ENCODE measurements at places on chromosomes 6 and 20.

- no peak for DNase-seq
Measured at GRCh38 chr6:161437851-161438250, 164.0 kb upstream of the AGPAT4 start.

DNA sequence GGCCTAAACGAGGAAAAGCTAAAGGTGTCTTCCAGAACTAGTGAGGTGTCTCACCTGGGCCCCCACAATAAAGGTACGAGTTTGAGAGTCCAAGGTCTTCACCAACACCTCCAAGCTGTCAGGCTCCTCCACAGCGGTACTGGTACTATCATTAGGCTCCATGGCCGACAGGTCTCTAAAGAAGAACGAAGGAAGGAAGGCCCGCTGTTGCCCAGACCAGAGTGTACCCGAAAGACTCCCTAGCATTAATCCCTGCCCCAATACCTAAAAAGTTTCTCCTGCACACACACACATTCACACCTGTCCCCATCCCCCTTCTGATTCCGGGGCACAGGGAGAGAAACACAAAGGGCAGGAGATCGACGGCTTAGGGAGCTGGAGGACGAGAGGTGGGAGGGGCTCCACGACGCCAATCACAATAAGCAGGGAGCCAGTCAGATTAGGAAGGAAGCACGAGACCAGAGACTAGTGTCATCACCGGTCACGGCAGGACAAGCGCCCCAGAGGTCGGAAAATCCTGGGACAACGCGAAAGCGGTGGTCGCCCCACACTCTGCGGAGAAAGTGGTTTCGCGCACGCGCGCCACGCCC, 764 bp downstream of the BAG6 start:
- no peak for DNase-seq

DNA sequence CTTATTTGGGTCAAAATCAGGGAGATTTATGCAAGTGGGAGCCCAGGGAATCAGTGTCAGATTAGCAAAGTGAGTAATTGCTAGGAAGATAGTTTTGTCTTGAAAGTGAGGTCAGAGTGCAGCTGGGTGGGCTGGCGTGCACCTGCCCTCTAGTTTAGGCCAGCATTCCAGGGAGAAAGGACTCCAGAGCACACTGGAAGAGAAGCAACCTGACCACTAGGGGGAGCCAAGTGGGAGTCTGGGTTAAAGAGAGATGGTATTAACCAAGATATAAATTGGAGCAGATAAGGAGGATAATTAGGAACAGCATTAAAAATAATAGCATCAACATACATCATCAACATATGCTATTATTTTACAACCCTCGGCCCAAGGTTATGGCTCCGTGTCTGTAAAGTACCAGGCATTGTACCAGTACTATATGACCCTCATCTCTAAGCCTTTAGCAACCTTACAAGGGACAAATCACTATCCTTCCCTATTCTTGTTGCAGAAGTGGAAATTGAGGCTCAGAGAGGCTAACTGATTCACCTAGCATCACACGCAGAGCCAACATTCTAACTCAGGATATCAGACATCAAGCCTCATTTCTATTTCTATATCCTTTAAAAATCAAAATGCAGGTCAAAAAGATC, 57.8 kb downstream of the SLC2A10 start:
- DNase-seq, result no peak

- DNase-seq, result no peak
Measured at GRCh38 chr20:10565922-10566897, 107.6 kb downstream of the JAG1 start.

DNA sequence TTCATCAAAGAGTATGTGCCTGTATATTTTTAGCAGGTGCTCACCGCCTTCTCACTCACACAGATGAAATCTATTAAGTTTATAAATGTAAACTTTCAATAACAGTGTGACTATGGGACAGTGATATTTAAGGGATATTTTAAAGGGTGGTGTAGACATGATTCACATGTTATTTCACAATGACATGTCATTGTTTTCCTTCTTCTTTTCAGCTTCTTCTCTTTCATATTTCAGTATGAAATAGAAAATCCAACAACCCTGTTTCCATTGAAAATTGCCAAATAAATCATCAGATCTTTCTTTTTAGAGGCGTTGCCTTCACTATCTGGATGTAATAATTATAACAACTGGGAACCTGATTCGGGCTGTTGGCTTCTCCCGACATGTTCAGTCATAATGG, 54.8 kb downstream of the PFDN4 start:
- DNase-seq, result no peak

GRCh38 chr6:62037445-62037844, 248.6 kb downstream of the KHDRBS2 start:
- no peak for DNase-seq

GRCh38 chr6:167839755-167840154, 13.0 kb downstream of the AFDN start:
- DNase-seq, result no peak

DNA sequence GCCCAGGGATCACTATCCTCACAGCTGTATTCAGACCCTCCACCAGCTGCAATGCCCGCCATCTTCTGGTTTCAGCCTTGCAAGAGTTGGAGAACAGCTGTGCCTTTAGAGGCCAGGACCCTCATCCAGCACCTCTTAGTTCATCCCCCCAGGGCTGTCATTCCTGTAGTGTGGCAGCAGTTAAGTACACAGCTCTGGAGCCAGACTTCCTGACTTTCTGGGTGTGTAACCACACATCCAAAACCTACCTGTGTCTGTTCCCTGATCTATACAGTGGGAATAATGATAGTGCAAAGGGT, 452 bp upstream of the TREM2 start:
- no peak for DNase-seq

- DNase-seq, result no peak
Measured at GRCh38 chr6:81683912-81684311, 68.6 kb downstream of the TENT5A start.

- DNase-seq, result no peak
Measured at GRCh38 chr6:78749326-78749725, 118.0 kb upstream of the IRAK1BP1 start.

- DNase-seq, result no peak
Measured at GRCh38 chr6:72530152-72530551, 91.7 kb upstream of the KCNQ5 start.

GRCh38 chr6:116027801-116028200, 32.9 kb downstream of the FRK start:
- DNase-seq, result no peak

DNA sequence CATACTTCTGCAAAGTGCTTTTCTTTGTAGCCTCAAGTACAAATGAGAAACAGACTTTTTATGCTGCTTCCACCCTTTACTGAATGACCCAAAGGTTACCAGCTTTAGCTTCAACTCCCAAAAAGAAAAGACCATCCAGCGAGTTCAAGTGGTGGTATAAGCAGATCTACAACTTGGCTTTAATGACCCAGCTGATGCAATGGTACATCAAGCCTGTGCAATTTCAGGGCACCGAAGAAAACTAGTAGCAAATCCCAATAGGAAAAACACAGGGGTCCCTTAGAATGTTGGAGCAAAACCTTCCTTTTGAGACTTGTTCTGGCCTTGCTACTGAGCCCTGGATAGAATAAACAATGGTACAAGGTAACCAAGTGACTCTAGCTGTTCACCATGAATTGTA, 33.8 kb downstream of the STX7 start:
- DNase-seq, result no peak

- DNase-seq, result no peak
Measured at GRCh38 chr6:119296036-119297035, 53.2 kb downstream of the MAN1A1 start.

DNA sequence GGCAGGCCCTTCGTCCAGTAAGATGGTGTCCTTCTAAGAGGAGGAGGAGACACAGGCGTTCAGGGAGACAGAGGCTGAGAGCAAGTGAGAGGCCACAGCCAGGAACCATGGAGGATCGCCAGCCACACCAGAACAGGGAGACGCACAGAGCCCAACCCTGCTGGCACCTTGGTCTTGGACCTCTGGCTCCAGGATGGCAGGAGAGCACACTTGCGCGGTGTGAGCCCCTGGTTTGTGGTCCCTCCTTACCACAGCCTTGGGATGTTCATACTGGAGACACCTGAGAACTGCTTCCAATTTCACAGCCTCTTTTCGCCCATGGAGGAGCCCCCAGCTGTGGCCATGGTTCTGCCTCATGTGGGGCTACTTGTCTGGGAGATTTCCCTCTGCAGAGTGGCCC, 222.4 kb downstream of the DLL1 start:
- peak; percentile 8 for DNase-seq

DNA sequence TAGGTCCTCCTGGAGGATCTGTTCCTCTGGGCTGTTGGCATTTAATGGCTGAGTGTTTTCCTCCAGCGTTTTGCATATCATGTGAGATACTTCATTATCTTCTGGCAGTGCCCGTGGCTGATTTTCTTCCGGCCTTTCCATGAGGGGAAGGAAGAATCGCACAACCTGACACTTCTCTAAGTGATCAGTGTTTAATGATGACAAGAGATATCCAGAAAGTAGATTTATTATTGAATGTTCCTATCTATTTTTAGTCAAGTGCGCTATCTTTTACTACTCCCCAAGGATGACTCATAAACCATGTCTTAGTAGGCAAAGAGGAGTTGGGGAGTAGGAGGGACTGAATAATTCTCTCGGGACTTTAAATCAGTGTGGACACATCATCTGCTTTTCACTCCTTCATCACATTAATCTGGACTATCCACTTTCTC, 149.7 kb downstream of the PLCB4 start:
- DNase-seq, result no peak

DNA sequence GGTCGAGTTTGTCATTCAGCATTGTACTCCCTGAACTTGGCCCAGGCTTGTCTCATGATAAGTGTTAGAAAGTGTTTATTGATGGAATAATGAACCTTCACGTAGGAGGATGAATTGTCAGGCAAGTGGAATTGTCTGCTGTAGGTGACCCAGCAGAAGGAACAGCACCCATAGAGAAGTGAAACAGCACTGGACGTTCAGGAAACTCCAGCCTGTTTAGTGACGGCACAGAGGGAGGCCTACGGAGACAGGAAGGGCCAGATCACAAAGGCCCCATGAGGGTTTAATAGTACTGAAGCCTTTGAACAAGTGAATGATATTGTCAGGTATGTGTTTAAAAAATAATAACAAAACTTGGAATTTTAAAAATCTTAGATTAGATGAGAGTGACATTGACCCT, 2.9 kb downstream of the STX11 start:
- DNase-seq, result no peak

- DNase-seq, result peak; percentile 71
Measured at GRCh38 chr6:25014791-25015560, 79.2 kb upstream of the RIPOR2 start.

- peak; percentile 50 for DNase-seq
Measured at GRCh38 chr20:52975029-52975732, 3.0 kb downstream of the TSHZ2 start.

GRCh38 chr6:37840143-37840939, 20.8 kb downstream of the ZFAND3 start:
- no peak for DNase-seq

GRCh38 chr6:48222241-48222640, 111.2 kb upstream of the PTCHD4 start:
- no peak for DNase-seq

DNA sequence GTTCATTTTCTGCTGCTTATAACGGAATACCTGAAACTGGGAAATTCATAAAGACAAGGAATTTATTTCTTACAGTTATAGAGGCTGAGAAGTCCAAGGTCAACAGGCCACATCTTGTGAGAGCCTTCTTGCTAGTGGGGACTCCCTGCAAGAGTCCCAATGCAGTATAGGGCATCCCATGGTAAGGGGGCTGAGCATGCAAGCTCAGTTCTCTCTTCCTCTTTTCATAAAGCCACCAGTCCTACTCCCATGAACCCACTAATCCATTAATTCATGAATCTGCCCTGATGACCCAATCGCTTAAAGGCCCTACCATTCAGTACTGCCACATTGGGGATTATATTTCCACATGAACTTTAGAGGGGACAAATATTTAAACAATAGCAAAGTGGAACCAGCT, 26.5 kb downstream of the CYB5R4 start:
- no peak for DNase-seq

DNA sequence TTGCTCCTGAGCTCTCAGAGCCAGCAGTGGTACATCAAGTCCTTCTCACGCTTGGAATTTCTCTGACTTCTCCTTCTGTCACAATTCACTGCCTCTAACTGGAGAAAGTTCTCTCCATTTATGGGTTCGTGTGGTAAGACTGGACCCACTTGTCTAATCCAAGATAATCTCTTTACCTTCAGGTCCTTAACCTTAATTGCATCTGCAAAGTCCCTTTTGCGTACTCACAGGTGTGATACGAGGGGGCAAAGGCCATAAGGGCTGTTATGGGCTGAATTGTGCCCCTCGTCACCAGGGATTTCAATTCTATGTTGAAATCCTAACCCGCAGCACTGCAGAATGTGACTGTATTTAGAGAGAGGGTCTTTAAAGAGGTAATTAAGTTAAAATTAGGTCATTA, 27.5 kb upstream of the TBC1D22B start:
- no peak for DNase-seq

DNA sequence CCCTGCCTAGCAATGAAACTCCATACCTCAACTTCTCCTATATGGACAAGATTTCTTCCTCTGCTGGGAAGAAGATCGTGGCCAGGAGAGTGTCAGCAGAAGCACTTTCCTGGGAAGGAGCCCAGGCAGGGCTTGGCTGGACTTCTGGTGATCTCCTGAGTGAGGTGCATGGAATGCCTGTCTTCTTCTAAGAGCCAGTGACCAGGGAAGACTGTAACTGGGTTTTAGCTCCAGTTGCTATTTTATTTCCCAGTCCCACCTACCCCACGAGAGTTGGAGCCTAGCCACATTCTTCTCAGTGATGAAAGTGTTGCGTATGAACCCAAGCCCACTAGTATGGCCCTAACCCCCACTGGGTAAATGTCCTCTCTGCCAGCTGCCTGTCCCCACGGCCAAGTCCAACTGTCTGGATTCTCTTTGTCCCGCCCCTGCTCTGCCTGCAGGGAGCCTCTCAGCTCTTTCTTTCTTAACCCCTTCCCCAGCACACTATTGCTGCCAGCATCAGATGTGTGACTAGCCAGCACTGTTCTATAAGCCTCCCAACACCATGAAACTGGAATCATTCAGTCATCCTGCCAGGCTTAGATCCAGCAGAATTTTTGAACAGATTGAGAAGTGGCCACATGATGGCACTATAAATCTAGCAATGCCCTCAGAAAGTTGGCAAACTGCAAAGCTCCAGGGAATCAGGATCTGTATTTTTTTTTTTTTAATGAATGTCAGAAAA, 69.8 kb upstream of the FAM184A start:
- peak; percentile 67 for DNase-seq

Data from right hindlimb (tissue), 1 donor.